ENCODE measurements at places on chromosomes 16 and 17. TPM values are rescaled to one million over a fixed set of nuclear protein-coding genes. Genes with fewer than 3 reads are reported as not detected.

DNA sequence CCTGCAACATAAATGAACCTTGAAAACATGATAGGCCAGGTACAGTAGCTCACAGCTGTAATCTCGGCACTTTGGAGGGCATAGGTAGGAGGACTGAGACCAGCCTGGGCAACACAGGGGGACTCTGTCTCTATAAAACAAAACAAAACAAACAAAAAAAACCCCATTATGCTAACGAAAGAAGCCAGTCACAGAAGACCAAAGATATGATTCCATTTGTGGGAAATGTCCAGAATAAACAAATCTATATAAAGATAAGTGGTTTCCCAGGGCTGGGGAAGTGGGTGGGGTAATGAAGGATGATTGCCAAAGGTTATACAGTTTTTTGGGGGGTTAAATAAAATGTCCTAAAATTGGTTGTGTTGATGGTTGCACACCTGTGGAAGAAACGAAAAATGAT, 36.5 kb upstream of the SIAH1 start:
- no peak for DNase-seq

DNA sequence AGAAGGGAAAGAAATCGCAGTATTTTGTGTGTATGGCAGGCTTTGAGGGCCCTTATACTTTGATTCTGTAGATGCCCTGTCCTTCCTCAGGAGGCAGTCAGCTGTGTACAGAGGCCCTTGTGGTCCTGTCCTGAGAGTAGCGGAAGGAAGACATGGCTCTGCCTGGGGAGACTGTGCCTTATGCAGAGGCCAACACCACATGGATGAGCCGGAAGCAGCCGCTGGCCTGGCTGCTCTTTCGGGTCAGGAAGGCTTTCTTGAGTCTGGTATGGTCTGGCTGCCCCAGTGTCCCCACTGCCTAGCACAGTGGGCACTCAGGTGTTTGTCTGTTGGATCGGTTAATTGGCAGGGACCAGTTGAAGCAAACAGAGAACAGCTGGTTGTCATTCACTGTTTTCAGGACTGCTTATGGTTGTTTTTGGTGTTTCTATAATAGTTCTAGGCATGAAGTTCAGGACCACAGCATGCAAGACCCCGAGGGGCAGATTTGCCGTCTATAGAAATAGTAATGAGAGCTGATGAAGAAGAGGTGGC, 12.4 kb downstream of the USP10 start:
- DNase-seq = no peak

RAB37 gene
- 2.1 TPM for total RNA-seq

CIAPIN1 gene
- 129 TPM for total RNA-seq

CTDNEP1 gene
- 185 TPM for total RNA-seq

GRCh38 chr17:34709158-34709754, 129.9 kb downstream of the TMEM132E start:
- no peak for DNase-seq

DNA sequence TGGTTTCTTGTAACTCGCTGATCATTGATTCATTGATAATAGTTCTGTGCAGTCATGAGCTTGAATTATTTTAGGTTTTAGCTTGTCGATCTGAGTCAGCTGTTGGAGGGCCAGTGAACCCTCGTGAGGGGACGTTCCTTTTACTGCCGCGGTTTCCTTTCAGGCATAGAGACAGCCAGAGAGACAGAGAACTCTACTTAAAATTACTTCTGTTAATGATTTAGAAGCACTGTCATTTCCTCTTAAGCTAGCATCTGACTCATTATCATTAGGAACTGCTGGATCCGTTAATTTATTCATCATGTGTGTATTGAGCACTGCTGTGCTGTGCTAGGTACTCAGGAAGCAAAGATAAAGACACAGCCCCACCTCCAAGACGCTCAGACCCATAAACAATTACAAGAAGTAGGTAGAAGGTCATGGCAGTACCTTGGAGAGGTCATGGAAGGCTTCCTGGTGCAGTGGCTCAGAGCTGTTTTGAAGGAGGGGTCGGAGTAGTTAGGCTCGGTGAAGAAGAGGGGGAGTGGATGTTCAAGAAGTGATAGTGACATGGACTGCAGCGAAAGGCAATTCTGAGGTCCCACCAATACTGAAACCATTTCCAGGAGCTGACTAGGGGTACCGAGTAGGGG, 3.3 kb downstream of the PGS1 start:
- DNase-seq = no peak

GRCh38 chr17:17041018-17041521, 1.2 kb upstream of the MPRIP start:
- DNase-seq = peak; percentile 79

- DNase-seq = no peak
Measured at GRCh38 chr17:27947005-27947406, 53.8 kb upstream of the LYRM9 start.

KRTAP9-2 gene
- not detected for total RNA-seq

DNA sequence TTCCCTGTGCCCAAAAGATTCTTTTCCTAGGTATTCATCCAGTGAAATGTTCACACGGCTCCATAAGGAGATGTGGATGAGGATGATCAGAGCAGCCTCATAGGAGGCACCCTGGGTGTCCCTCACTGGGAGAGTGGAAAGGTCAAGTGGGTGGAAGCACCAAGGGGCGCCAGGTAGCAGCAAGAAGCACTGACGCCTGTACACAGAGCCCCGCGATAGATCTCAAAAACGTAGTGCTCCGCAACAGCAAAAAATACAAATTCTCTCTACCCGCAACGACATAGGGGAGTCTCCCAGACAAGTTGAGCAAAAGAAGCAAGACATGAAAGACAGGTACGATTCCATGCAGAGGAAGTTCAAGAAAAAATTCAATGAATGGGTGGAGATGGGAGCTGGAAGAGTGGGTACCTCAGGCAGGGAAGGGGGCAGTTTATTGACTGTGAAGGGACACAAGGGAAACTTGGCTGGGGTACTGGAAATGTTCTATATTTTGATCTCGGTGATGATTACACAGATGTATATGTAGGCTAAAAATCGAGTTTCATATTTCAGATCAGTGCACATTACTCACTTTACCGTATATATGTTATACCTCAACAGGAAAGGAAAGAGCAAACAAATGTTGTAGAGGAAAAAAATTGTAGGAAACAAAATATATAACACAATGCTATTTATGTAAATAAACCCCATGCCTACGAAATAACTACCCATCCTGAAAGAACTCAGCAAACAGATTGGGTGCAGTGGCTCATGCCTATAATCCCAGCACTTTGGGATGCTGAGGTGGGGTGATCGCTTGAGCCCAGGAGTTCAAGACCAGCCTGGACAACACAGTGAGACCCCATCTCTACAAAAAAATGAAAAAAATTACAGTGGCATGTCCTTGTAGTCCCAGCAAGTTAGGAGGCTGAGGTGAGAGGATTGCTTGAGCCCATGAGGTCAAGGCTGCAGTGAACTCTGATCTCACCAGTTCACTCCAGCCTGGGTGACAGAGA, 17.8 kb upstream of the ETV4 start:
- no peak for DNase-seq

INCA1 gene
- 0.44 TPM for total RNA-seq

- DNase-seq = no peak
Measured at GRCh38 chr17:74435775-74436359, 4.0 kb downstream of the GPRC5C start.

MGAT5B gene
- 22.9 TPM for total RNA-seq

DNA sequence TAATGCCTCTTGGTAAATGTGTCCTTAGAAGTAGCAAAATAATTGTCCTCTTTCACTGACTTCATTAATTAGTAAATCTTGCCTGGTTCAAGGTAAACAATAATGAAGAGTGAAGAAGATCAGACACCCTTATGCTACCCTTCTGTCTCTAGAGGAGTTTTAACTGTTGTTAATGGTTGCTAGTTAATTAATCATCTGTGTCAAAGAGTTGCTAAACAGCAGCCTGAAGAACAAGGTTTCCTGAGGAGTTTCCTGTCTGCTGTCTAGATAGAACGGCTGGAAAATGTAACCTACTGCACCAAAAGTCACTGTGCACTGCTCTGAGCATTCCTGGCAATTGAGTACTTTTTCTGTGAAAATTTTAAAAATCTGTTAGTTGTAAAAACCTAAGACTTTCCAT, 131.3 kb downstream of the NLK start:
- DNase-seq = no peak

FAM171A2 gene
- 81.3 TPM for total RNA-seq

GRCh38 chr17:50459756-50460155, 8.9 kb downstream of the CHAD start:
- no peak for DNase-seq

LHX1 gene
- total RNA-seq = 2.6 TPM

- DNase-seq = no peak
Measured at GRCh38 chr17:28684963-28685362, 23.0 kb downstream of the SUPT6H start.

DNA sequence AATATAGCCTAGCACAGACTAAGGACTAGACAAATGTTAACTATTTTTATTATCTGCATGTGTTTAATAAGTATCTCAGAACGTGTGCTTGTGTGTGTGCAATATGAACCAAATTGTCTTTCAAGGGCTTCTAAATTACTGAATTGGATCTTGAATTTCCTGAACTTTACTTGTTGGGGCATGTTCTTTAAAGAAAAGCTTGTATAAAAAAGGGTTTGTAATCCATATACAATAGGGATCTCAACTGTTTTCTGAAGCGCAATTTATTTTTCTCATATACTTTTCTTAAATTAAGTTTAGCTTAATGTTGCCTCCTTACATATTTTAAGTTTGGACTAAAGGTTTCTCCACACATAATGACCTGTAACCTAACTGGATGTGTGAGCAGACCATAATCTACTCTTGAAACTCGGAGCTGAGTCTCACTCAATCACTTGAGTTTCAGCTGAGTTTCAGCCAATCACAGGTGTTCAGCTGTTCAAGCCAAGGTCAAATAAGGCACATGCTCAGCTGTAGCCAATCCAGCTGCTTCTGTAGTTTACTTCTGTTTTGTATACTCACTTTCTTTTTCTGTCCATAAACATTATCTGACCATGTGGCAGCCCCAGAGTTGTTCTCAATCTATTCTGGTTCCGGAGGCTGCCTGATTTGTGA, 72.3 kb downstream of the CDK5R1 start:
- DNase-seq = no peak

- DNase-seq = no peak
Measured at GRCh38 chr17:82110298-82110697, 12.3 kb upstream of the FASN start.

Data from glutamatergic neuron (in vitro differentiated cells).